SHP77 treated with DMSO at 0.1 percent for 48 hours (cell line): ENCODE measurements at places on chromosomes 5 and 9.

- no peak for DNase-seq
These were observed 350 bp upstream of the SLC25A46 start for GRCh38 chr5:110738503-110738811.

DNA sequence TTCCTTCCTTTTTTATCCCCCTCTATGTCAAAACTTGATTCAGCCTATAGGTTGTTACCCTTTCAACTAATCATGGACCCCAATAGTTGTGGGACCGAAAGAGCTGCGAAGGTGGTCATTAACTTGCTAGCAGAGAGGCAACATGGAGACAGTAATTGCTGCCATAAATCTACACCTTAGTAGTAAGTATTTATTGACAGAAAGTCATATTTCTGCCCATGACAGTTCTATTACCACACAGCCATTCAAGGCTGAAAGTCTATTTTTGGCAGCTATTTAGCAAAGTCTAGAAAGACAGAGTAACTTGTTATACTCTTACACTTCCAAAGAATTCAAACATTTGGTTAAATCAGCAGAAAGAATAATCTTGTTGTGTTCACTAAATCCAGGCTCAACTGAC is 236.2 kb downstream of the PRELID2 start:
- DNase-seq: no peak

GRCh38 chr9:103427696-103428095 is 432.6 kb downstream of the CYLC2 start:
- no peak for DNase-seq

DNA sequence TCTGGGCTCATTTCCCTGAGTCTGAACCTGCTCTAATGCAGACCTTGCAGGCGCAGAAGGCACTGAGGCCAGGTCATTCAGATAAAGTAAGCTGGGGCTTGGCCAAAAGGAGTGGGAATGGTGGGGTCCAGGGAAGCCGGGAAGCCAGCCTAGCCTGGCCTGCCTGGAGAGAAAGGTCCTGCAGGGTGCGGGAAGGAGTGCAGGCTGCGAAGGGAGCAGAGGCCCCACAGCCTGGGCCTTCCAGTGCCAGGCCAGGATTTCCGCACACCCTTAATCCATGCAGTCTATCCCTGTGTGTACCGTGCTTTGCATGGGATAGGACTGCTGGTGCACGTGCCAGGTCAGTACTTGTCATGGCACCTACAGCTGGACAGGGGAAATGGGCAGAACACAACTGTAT is 3.6 kb upstream of the STING1 start:
- DNase-seq: no peak

- DNase-seq: no peak
These were observed 13.8 kb downstream of the ANKRD33B start for GRCh38 chr5:10577371-10578292.

DNA sequence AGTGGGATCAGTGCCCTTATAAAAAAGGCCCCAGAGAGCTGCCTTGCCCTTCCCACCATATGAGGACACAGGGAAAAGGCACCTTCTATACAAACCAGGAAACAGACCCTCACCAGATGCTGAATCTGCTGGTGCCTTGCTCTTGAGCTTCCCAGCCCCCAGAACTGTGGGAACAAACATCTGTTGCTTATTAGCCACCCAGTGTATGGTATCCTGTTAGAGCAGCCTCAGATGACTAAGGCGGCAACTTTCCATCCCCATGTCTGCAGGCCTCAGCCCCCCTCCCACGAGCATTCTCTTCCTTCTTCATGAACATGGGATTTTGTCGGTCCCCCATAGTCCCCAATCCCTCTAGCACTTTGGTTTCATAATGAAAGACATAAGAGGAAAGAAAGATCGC is 202.5 kb upstream of the GAS1 start:
- DNase-seq: no peak

- no peak for DNase-seq
These were observed 30.5 kb upstream of the RXRA start for GRCh38 chr9:134295746-134296250.

DNA sequence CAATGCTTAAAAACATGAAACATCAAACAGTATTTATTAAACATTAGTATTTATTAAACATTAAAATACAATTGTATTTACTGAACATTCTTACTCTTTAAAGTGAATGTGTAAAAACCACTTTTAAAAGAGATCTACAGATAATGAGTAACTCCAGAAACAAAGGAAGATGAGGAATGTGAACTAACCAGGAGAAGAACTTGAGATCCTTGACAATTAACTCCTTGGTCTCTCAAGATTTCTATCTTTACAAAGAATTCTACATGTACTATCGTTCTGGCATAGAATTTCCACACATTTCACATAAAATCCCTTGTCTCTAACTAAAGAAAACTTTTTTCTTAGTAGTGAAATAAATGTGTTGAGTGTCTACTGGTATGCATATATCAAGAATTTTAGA is 28.7 kb upstream of the IFNE start:
- DNase-seq: no peak

- no peak for DNase-seq
These were observed 176.4 kb downstream of the TRPM6 start for GRCh38 chr9:74711341-74711740.

GRCh38 chr9:123929870-123930831 is at the start of gene DENND1A:
TSS of gene DENND1A (minus strand) at chr9:123930126. CDS start at chr9:123929905, 221 bp downstream.
- DNase-seq: peak; percentile 82

DNA sequence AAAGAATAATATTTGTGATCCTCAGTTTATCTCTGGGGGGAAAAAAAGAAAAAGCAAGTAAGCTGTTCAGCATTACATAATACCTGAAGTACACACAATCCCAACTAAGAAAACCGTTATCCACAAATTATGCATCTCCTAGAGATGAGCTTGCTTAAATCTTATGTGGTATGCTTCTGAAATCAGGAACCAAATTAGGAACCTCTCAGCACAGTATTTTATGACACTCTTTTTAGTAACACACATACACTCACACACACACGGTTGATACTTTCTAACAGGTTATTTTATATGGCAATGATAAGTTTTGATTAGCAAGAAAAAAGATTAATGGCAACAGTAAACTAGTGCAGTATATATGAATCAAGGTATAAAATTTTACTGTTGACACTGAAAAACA is 1.2 kb upstream of the ZNF510 start:
- DNase-seq: no peak

DNA sequence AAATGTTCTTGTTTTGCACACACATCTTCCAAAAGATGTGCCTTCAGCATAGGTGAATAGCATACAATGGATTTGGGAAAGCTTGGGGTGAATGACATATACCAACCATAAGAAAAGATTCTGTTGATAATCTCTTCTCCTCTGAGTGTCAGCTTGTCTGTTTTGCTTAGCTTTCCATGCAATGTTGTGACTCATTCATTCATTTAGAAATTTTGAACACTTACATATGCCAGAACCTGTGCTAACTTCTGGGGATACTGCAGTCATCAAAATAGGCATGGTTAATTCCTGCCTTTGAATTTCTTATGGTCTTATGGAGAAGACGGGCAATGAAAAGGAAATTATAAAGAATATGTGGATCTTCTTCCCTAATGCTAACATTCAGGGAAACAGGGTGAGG is 14.1 kb downstream of the ADRB2 start:
- DNase-seq: no peak

- DNase-seq: no peak
These were observed 47.0 kb upstream of the SELENOP start for GRCh38 chr5:42858687-42859086.

- no peak for DNase-seq
These were observed 69.0 kb upstream of the PHYKPL start for GRCh38 chr5:178301641-178302040.

DNA sequence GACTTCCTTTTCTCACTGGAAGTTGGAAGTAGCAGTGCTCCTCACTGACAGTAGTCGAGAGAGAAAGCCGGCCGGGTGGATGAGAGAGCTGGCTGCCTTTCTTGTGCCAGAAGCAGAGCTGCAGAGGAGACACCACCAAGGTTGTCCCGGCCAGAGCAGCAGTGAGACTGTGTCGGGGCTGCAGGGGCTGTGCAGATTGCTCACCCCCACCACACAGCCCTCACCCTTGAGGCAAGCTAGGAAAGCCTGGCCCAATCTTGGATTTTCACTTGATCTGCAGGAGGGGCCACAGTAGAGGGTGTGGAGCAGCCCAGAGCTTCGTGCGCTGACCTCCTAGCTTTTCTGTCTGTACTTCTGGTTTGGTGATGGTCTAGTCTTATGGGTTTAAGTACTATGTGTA is 9.1 kb downstream of the OSMR start:
- no peak for DNase-seq

DNA sequence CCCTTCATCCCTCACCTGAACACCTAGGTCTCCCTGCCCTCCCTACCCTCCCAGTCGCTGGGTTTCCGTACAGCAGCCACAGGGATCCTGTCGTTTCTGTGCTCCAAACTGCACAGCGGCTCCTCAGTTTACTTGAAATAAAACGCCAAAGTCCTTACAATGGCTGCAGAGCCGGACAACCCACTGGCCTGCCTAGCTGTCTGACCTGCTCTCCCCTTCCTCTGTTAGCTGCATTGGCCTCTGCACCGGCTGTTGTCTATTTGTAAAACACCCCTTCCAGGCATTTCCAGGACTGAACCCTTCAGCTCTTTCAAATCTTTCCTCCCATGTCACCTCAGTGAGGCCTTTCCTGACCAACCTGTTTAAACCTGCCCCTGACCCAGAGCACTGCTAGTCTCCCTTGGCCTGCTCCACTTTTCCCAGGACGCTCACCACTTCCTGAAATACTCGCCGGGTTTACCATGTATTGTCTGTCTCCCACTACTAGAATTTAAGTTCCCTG is 9.1 kb upstream of the MGAT1 start:
- DNase-seq: no peak

- DNase-seq: no peak
These were observed 288.8 kb downstream of the GLIS3 start for GRCh38 chr9:4011054-4011453.

DNA sequence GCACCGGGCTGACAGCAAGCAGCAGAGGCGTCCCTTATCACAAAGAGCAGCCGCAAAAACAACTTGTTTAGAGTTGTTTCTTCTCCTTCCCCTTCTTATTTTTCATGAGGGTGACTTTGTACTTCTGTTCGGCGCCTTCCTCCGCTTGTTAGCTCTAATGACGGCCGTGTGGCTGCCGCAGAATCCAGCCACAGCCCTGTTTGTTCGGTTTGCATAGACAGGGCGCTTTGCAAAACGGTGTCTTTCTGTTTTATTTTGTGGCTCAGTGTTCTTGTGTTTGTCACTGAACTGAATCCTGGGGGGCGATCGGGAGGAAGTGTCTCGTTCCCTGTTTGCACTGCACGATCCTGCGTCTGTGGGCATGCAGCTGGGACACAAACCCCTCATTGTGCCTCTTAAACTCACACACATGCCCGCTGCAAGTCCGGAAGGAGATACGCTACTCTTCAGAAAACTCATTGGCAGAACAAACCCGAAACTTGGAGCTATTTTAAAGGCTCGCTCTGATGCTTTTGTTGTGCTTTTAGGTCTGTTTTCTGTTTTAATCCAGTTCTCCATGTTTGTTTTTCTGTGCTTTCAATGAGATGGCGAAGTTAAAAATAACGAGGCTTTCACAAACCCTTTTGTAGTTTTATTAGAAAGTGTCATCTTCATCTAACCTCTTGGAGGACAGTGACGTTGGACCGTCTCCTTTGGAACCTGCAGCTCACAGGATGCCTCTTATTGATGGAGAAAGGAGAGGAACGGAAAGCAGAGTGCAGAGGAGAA is 213.9 kb downstream of the IRX2 start:
- DNase-seq: no peak

GRCh38 chr9:129284607-129285291 is 106.7 kb upstream of the IER5L start:
- no peak for DNase-seq

DNA sequence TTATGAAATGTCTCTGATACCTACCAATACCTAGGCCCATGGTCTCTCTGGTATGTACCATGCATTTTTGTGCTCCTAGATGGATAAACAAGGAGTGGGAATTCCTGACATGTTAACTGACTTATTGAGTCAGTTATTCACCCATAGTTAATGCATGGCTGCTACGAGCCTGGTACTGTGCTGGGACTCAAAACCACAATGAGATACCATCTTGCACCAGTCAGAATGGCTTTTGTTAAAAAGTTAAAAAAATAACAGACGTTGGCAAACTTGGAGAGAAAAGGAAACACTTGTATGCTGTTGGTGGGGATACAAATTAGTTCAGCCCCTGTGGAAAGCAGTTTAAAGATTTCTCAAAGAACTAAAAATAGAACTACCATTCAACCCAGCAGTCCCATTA is 293.8 kb downstream of the OSTF1 start:
- DNase-seq: no peak

DNA sequence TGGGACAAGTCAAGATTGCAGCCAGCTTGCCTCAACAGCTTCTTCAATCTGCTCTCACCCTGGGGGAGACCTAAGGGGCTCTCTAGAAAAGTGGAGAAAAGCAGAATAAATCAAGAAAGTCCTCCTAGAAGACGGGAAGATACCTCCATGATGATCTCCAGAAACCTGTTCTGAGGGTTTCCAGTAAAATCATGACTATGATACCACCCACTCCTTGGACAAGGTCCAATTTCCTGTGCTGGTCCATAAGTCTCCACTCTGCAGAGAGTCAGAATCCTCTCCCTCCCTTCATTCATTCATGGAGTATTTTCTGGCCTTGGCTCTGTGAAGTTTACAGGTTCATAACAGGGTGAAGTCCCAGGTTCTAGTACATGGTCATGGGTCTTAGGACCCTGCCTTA is 168.6 kb downstream of the SLC12A2 start:
- no peak for DNase-seq

- DNase-seq: no peak
These were observed 99.3 kb downstream of the GDNF start for GRCh38 chr5:37740331-37741066.

DNA sequence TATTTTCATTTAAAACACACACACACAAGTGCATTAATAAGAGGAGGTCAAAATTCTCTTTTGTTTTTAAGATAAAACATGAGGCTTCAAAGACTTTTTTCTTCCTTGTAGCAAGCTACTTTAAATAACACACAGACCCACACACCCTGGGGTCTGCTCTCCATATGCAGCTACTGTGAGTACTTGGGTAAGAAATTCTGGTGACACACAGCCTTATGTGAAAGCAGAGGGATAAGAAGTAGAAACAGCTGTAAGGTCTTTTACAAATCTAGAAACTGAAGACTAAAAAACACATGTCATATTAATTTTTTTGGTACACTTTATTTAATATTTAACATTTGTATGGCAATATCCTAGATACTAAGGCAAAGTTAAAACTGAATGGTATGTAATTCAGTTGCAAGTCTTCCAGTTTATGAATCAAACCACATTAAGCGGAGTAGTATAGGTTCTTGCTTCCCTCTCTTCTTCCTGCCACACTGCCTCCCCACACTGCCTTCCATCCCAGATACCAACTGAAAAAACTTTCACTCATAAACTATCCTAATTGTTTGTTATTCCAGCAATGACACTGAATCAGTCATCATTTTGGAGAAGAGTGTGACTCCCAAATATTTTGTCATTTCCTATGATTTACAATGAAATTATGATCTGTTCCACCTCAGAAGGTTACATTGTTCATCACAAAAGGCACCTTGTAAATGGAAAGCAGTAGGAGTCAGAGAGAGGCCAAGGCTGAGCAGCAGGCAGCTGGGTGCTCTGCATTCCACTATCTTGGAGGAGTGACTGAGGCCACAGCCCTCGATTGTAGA is 92.0 kb downstream of the PLCXD3 start:
- DNase-seq: no peak
